Activated naive CD4-positive, alpha-beta T cell treated with Interleukin-2 at 50 U/mL for 16 hours (primary cell): ENCODE measurements at places on chromosomes 5 and 9.

GRCh38 chr5:96655506-96655905, 6.7 kb upstream of the CAST start:
- DNase-seq, result no peak

- DNase-seq, result no peak
These were observed 59.0 kb downstream of the ZNF622 start for GRCh38 chr5:16406630-16407029.

DNA sequence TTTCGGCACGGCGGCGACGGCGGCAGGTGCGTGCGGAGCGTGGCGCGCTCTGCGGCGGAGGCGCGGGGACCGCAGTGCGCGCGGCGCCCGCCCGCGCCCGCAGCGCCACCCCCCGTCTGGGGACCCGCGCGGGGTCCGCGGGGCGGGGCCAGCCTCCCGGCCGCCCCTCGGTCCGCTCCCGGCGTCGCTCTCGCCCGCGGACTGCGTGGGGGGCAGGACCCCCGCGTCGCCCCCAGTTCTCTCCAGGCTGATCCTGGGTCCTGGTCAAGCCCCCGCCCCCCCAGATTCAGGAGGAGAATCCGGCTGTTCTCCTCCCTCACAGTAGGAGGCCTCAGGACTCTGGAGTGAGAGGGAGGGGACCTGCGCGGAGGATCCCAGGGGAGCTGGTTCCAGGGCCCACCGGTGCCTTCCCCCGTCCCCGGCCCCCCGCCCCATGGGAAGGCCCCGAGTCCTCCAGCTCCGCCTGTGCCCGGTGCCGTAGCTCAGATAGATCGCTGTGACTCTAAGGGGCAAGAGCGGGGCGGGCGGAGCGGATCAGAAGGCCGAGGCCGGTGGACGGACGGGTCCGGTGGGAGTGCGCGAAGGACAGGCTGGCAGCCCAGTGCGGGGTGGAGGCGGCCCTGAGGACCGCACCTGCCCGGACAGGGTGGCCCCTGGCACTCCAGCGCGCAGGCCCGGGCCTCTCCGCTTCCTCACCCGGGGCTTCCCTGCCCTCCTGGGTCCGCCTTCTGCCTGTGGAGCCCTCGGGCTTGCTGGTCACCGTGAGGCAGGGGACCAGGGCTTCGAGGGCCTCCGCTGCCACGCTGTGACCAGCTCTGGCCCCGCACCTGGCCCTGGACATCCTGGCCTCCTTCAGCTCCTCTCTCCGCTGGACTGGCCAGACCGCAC, at the start of gene RNF208:
Gene RNF208, minus strand, starts transcription at position 51 of the 888 bp plus-strand sequence. CDS start 1,028 bp downstream, outside the sequence.
- DNase-seq, result no peak

DNA sequence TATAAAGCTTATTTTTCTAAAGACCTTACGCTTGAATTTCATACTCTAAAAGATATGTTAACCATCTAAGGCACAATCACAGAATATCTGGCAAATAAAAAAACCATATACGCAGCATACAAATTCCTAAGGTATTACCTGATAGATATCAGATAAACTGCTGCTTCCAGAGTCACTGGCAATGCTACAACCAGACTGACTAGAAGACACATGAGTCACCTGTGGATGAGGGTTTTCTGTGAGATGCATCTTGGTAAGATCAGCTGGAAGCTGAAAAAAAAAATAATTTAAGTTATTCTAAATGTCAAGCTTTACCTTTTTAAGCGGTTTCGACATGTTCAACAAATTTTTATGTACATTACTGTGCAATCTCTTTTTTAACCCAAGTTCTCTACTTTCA, 113.8 kb downstream of the RAPGEF6 start:
- no peak for DNase-seq

- peak; percentile 77 for DNase-seq
These were observed 10.9 kb downstream of the RAPGEF1 start for GRCh38 chr9:131728961-131729360.

DNA sequence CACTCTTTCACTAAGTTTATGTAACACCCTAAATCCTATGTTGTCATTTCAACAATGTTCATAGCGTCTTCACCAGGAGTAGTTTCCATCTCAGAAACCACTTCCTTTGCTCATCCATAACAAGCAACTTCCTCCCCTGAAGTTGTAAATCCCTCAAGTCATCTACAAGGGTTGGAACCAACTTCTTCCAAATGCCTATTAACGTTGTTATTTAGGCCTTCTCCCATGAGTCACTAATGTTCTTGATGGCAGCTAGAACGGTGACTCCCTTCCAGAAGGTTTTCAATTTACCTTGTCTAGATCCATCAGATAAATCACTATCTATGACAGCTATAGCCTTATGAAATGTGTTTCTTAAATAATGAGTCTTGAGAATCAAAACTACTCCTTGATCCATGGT, 73.3 kb upstream of the TARS1 start:
- no peak for DNase-seq

DNA sequence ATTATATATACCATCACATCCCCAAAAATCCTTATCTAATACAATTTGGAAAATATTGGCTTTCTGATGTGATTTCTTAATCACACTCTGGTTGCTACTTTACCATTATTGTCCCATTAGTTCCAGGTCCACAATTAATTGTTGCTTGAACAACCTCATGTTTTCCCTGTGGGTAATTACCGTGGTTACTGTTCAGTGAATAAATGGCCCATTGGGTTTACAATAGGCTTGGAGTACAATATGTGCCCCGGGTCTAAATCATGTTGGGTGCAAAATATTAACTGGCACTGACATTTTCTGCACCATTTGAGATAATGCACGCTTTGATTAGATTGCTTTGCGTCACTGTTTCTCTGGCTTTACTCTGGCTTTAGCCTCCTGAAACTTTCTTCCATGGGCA, 163.7 kb downstream of the GABBR2 start:
- DNase-seq, result no peak

DNA sequence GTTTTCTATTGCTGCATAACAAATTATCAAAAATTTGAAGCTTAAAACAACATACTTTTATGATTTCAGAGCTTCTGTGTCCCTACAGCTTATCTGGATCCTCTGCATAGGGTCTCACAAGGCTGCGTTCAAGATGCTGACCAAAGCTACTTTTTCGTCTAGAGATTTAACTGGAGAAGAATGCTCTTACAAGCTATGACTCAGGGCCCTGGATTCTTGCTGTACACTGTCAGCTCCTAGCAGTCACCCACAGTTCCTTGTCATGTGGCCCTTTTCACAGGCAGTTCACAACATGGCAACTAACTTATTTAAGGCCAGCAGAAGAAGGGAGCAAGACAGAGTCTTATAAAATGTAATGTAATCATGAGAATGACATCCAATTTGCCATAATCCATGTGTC, 70.8 kb upstream of the FAM174A start:
- DNase-seq, result no peak
